ENCODE measurements at places on chromosomes 12 and 14.

- no peak for DNase-seq
These were observed 613.0 kb downstream of the RPS29 start for GRCh38 chr14:48973151-48973550.

DNA sequence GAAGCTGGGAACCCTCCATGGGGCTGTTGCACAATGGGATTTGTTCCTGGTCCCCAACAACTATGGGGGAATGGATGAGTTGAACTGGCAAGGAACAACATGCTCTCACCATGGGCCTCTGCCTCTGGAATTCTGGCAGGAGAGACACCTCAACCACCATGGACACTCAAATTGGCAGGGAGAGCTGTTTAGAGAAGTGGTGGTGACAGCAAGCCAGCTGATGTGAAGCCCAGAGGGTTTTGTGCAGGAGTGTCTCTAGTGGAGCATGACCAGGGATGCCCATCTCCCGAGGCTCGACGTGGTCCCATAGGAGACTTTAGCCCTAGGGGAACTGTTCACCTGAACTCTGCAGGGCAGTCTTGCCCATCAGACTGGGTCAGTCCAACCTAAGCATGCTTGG, 345.2 kb upstream of the CCDC196 start:
- no peak for DNase-seq

- DNase-seq, result peak; percentile 14
These were observed 101.7 kb upstream of the CLEC14A start for GRCh38 chr14:38357557-38357956.

DNA sequence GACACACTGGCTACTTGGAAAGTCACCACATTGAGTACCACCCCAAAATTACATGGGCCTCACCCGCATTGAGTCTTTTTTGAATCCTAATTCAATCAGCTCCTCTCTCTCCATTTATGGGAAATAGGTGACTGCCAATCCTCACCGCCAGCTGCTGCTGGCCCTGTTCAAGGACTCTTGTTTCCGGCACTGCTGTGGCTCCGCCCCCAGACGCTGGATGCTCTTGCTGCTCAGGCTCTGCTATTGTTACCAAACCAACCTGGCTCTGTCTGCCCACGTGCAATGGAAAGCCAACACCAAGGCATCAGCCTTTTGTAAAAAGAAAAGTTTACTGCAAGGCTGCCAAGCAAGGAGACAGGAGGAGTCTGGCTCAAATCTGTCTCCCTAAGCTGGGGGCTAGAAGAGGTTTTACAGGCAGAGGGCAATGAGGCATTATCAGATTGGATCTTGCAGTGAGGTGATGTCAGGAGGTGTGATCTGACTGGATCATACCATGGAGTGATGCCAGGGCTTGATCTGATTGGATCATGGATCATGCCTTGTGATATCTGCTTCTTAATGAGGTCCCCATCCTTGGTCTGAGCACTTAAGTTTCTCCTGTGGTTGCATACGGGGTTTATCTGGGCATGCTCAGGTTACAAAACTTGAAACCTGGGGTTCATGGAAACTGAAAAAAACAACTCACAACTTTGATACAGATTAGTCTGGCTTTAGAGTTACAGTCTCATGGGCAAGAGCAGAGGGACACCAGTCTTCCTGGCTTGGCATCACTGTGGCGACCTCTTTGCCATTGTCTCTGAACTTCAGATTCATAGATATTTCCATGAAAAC, 117.1 kb upstream of the SLC35F4 start:
- no peak for DNase-seq

DNA sequence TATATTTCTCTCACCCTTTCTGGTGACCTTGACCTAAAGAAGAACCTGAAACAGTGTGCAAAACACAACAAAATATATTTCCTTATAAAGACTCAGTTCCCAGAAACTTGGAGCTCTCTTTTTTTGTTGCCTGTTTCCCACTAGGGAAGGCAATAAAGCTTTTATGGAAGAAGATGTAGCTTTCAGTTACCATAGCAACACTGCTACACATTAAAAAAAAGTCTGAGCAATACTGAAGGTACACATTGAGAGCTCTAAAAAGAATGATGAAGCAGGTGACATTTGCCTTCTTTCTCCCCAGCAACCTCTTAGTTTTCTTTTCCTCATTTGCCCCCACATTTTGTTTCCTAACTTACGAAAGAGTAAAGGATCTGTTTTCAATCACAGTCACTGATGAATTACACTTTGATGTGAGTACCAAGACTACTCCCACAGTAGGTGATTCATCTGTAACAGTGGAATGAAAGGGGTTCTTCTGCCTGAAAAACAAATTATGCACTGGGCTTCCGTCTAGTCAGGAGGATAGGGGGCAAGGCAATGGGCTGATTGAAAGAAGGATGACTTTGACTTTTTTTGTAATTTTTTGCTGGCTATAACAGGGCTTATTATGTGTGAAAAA, 1.1 kb upstream of the CATSPERB start:
- no peak for DNase-seq

DNA sequence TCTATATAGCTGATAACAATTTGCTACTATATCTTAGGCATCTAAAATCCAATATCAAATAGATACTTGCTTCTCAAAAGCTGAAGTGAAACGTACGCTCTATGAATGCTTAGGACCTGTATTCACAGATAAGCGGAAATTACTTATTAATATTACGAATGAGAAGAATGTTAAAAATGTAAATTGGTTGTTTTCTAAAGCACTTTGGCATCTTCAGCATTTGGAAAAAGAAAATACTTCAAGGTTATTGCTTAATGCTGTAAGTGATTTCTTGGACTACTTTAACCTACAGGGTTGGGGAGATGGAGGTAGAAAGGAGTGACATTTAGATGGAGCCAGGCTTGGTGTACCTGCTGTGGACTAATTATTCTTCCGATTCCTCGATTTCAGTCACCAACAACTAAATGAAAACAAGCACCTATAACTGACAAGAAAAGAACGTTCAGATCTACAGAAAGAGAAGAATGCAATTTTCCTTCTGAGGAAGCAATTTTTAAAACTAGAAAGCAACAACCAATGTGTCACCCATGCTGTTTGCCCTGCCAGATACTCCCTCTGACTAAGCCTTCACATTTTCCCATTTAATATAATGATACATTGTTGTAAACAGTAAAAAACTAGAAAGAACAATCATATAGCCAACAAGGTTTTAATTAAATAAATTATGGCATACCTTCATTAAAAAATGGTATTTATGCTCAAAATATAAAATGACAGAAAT, 49.3 kb downstream of the SLC25A21 start:
- DNase-seq, result no peak

DNA sequence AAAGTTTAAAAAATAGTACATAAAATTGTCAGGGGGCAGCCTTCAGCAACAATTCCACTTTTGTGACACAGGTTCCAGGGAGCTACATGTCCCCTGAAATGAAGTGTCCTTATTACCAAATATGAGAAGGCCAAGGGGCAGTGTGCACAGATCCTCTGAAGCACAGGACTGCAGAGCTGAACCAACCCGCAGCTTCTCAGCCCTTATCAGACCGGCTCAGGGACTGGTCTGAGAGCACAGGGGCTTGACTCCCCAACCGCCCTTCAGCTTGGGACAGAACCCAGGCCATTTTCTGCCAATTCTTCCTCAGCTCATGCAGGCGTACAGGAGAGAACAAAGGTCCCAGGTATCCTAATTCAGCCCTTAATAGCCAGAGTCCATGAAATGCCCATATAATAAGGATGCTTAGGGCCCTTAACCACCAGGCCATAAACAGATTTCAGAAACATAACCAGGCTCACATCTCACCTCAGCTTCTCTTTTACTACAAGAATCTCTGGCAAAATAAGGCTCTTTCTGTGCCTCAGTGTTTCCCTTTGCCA, 221.3 kb downstream of the ANO2 start:
- no peak for DNase-seq

GRCh38 chr12:118521036-118521370, 144.6 kb downstream of the SUDS3 start:
- DNase-seq, result no peak

GRCh38 chr12:53096089-53096741, 1.3 kb upstream of the IGFBP6 start:
- DNase-seq, result peak; percentile 85

DNA sequence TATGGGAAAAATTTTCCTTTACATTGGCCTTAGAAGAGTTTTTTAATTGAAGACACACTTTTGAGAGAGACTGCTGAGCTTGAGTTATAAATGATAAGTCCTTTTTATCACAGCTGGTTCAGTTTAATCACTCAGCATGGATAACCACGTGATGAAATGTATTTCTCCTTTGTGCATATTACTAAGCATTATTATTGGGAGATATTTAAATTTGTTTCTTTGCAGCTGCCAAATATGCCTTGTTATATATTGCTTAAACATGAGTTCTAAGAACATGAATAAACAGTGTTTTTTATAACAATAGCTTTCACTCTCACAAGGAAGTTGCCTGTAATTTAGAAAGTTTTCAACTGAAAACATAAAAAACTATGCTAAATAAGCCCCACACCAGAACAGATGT, 293.5 kb upstream of the LRFN5 start:
- DNase-seq, result no peak
